Right forelimb (tissue), 1 donor: ENCODE measurements at places on chromosomes 4 and X.

DNA sequence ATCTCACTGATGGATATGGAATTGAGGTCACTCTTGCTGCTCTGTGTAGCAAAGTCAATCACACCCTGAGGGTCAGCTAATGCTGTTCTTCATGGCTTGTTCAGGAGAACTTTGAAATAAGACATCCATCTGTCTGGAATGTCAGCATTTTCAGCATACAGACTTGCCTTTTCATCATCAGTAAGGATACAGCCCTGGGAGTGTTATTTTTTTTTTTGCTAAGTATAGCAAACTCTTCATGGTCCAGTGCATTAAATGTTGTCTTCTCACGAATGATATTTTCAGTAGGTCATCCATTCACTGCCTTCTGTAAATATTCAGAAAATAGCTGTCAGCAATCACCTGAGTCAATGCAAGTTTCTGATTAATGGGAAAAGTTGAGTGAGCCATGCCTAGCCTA, 268.8 kb upstream of the SMIM31 start:
- DNase-seq = no peak

GRCh38 chrX:56764153-56764974, 35.3 kb downstream of the NBDY start:
- peak; percentile 53 for DNase-seq

DNA sequence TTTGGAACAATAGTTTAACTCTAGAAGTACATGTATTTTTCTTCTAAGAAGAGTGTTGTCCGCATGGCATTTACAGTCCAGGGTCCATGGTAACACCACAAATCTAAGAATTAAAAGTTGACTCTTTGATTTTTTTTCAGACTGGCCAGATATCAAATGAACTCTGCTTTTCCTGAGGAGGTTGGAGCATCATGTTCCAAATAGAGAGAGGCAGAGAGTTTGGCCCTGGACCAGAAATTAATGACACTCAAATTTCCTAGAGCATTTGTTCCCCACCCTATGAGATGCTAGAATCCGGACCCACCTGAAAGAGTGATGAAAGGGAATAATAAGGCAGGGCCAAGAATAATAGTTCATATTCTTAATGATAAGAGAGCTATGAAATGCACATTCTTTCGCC, 47.0 kb upstream of the NAP1L5 start:
- no peak for DNase-seq

- no peak for DNase-seq
Observed at GRCh38 chr4:170325599-170325998, 235.8 kb upstream of the AADAT start.

GRCh38 chr4:26937139-26937538, 76.5 kb downstream of the STIM2 start:
- DNase-seq = no peak

DNA sequence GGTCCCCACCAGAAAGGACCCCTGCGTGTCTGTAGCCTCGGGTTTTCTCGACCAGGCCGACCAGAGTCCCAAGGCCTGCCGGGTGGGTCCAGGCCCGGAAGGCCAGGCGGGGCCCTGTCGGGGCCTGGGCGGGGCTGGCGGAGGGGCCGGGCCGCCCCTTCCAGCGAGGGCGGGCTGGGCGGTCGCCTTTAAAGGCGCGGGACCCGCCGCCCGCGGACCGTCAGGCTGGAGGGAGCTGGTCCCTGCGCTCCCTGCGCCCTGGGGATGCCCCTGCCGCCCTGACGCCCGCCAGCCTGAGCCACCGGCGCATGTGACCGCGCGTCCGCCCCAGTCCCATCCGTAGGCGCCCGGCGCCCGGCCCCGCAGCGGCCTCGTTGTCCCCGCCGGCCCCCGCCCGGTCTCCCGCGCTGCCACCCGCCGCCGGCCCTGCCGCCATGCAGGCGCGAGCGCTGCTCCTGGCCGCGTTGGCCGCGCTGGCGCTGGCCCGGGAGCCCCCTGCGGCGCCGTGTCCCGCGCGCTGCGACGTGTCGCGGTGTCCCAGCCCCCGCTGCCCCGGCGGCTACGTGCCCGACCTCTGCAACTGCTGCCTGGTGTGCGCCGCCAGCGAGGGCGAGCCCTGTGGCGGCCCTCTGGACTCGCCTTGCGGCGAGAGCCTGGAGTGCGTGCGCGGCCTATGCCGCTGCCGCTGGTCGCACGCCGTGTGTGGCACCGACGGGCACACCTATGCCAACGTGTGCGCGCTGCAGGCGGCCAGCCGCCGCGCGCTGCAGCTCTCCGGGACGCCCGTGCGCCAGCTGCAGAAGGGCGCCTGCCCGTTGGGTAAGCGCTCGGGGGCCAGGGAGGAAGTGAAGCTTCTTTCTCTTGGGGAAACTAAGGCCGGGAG, at the start of gene HTRA3:
TSS of gene HTRA3 (plus strand) at position 220 of the 883 bp plus-strand sequence. CDS start at position 435, 215 bp downstream.
- peak; percentile 83 for DNase-seq

GRCh38 chr4:105234582-105234981, 87.9 kb downstream of the TET2 start:
- no peak for DNase-seq

GRCh38 chr4:14744346-14744745, 257.9 kb upstream of the CPEB2 start:
- DNase-seq = no peak

DNA sequence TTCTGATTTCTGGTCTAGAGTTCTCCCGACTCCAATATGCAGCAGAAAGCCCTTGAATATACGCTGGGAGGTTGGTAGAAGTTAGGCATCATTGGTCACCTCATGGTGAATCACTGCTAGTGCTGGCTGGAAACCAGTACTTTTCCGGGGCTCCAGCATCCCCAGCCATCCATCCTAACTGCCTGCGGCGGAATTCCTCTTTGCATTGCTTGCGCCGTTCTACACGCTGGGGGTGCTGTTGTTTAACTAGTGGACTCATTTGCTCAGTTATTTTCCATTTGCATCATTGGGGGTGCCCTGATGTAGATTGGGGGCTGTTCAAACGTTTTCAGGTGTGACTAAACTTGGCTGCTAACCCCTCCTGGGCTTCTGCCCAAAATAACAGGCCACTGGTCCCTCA, 23.3 kb upstream of the GPR50 start:
- no peak for DNase-seq

DNA sequence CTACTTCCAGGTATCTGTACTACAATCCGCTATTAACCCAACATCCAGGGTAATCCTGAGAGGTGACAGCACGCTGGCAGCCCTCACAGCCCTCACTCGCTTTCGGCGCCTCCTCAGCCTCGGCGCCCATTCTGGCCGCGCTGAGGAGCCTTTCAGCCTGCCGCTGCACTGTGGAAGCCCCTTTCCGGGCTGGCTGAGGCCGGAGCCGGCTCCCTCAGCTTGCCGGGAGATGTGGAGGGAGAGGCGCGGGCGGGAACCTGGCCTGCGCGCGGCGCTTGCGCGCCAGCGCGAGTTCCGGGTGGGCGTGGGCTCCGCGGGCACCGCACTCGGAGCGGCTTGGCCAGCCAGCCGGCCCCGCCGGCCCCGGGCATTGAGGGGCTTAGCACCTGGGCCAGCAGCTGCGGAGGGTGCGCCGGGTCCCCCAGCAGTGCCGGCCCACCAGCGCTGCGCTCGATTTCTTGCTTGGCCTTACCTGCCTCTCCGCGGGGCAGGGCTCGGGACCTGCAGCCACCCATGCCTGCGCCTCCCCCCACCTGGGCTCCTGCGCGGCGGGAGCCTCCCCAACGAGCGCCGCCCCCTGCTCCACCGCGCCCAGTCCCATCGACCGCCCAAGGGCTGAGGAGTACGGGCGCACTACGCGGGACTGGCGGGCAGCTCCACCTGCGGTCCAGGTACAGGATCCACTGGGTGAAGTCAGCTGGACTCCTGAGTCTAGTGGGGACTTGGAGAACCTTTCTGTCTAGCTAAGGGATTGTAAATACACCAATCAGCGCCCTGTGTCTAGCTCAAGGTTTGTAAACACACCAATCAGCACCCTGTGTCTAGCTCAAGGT, 87.3 kb downstream of the PRSS12 start:
- DNase-seq = peak; percentile 72

GRCh38 chr4:35912174-35912573, 332.1 kb downstream of the ARAP2 start:
- DNase-seq = no peak

GRCh38 chr4:121248747-121249146, 84.6 kb upstream of the TNIP3 start:
- DNase-seq = no peak

DNA sequence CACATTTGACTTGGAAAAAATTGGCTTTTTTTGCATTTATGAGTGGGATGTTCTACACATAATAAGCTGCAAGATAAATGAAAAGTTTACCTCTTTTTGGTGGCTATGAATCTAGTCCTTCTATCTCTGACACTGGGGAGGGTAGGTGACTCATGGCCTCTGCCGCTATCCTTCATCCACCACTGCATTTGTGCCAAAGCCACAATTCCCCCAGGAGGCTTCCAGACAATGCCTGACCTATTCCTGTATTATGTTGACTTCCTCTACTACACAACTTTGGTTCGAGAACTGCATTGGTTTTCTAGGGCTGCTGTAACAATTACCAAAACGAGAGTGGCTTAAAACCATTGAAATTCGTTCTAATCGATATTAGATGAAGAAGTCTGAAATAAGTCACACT, 245.6 kb downstream of the TRAM1L1 start:
- DNase-seq = no peak

DNA sequence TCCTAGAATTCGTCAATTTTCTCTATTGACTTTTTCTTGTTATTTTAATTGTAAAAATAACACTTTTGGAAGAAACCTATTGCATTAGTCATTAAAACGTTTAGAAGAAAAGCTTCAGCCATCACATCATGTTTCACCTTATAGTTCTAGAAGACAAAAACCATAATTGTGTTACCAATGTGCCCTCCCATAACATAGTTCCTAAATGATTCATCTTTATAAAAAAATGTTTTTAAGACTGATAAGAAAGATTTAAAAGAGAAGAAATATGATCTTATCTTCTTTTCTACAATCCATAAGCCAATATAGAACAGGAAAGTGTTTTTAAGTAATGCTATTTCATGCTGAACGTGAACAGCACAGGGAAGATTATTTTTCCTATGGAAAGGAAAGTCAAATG, 316.6 kb upstream of the NDST4 start:
- no peak for DNase-seq

GRCh38 chr4:82773057-82773456, 25.5 kb downstream of the SCD5 start:
- DNase-seq = no peak

- DNase-seq = no peak
Observed at GRCh38 chr4:56051710-56052075, 102.9 kb downstream of the CEP135 start.

DNA sequence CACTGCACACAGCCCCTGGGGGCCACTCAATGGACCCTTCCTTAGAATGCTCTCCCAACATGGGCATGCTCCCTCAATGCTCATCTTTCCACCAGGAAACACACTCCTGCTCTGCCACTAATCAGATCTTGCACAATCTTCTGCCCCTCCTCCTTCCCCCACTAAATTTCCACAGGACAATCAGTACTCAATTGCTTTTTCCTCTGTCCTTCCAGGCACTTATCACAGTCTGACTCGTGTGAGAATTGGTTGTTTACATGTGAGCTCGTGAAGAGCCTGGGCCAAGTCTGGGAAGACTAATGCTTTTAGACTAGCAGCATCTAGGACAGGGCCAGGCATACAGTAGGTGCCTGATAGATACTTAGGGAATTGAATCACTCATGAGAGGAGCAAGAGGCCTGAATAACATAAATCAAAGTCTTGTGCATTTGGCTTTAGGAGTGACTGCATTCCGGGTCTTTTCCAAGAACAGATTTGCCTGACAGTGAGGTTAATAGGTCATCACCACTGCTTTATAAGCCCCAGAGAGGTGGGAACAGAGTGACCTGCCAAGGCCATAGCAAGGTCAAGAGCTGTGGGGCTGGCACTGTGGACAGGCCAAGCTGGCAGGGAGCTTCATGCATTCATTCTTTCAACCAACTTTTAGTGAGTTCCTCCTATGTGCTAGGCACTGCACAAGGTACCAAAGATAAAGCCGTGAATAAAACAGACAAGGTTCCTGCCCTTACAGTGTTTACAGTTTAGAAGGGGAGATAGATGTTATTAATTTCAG, 55.0 kb downstream of the PRPS1 start:
- DNase-seq = no peak
